ENCODE measurements at places on chromosomes 4 and X. TPM values are rescaled to one million over a fixed set of nuclear protein-coding genes. Genes with fewer than 3 reads are reported as not detected.

The NUDT6 gene
- 6.7 TPM for total RNA-seq

The SYNPO2 gene
- 1.0 TPM for total RNA-seq

The GPR173 gene
- not detected for total RNA-seq

The CHIC1 gene
- total RNA-seq: 4.8 TPM

The PAK3 gene
- not detected for total RNA-seq

The SLIT2 gene
- total RNA-seq: not detected

Measured in A549 treated with ZK216348 at 1 μM for 4 hours (cell line).